ENCODE measurements at places on chromosomes 7 and 10. TPM values are rescaled to one million over a fixed set of nuclear protein-coding genes. Genes with fewer than 3 reads are reported as not detected.

The ARMC3 gene
- not detected for polyA plus RNA-seq

The CLRN3 gene
- polyA plus RNA-seq, result not detected

The VWA2 gene
- polyA plus RNA-seq, result not detected

The RABGEF1 gene
- 10.8 TPM for polyA plus RNA-seq

The CALHM3 gene
- not detected for polyA plus RNA-seq

The OR2A7 gene
- polyA plus RNA-seq, result 0.13 TPM

The ADAM8 gene
- polyA plus RNA-seq, result 0.88 TPM

The FKBP6 gene
- not detected for polyA plus RNA-seq

The SLC13A4 gene
- 0.12 TPM for polyA plus RNA-seq

The ZFAND2A gene
- polyA plus RNA-seq, result 26.9 TPM

The TRIM4 gene
- 6.8 TPM for polyA plus RNA-seq

The ACSM6 gene
- not detected for polyA plus RNA-seq

The CFAP43 gene
- polyA plus RNA-seq, result 0.06 TPM

GRCh38 chr10:4894335-4894734, 68.3 kb downstream of the AKR1E2 start:
- no peak for DNase-seq

DNA sequence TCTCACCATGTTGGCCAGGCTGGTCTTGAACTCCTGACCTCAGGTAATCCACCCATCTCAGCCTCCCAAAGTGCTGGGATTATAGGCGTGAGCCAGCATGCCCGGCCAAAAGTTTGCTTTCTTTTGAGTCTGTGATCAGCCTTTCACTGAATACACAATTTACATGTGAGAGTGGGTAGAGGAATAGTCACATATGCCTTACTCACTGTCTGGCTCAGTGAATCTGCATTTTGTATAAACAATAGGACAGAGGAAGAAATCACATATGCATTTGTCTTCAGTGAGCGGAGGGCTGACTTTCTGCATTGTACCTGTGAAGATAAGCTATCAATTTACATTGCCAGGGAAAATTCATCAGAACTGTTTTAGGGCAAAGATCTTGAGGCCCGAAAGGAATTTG, 2.5 kb upstream of the TECPR1 start:
- no peak for DNase-seq

- DNase-seq, result no peak
These were observed 159.3 kb upstream of the TMEM196 start for GRCh38 chr7:19932549-19933249.

DNA sequence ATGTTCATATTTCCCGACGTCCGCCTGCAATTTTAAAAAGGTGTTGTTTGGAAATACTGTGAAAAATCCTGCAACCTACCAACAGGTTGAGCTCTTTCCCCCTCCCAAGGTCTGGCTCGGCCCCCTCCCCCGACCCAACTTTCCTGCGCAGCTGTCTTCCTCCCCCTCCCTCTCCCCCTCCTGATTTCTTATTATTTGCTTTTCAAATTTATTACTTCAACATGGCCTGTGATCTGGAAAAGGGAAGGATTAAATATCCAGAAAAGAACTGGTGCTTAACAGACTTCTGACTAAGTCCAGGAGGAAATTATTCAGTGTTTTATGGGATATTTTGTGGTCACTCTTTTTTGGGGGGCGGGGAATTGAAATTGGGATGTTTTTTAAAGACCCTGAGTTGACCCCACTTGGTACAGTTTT, 2.4 kb downstream of the ARID5B start:
- no peak for DNase-seq

DNA sequence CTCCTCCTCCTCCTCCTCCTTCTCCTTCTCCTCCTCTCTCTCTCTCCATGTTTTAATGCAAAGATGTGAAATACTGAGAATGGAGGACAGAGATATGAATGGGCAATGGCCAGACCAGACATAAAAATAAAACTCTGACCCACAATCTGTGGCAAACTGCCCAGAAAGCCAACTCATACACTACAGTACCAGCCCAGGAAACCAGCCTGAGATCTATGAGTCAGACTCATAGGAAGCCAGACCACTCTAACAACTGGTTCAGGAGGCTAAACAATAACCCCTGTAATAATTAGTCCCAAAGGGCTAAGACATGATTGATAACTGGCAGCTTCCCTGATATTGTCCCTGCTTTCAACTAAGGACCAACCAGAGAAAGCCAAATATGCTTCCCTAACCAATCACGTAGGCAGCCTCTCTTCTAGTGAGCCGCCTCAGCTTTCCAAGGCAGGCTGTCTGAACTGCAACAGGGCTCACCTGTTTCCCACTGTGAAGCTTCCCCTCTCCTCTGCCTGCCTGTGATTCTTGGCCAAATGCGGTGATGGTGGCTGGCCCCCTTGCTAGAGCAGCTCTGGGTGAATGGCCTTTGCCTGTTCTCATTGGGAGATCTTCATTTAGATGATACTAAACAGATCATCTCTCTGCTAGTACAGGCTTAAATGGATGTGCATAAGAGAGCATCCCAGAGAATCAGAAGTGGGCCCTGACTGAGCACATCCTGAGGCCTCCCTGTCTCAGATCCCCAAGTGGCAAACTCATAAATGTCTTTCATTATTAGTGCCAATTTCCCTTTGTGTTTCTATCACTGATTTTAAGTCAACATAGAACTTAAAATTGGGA, 817.6 kb downstream of the TNS3 start:
- DNase-seq, result peak; percentile 76

DNA sequence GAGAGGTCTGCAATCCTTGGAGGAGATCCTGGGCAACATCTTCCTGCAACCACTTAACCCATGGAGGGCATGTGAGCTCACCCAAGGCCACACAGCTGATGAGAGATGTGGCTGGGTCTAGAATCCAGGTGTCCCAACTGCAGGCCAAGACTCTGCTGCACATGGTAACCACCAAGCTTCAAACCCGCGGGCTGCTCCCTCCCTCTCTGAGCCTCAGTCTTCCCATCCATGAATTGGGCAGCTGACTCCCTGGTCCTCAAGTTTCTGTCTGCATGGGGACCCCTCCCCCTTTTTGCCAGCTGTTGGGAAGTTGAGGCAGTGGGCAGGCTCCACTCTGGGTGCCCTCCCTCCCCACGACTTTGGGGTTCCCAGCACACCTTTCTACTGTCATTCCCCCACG, 20.9 kb upstream of the INMT start:
- no peak for DNase-seq

GRCh38 chr10:132938472-132939339, 3.7 kb downstream of the CFAP46 start:
- no peak for DNase-seq

- peak; percentile 37 for DNase-seq
These were observed 605 bp downstream of the SUFU start for GRCh38 chr10:102504179-102504975.

DNA sequence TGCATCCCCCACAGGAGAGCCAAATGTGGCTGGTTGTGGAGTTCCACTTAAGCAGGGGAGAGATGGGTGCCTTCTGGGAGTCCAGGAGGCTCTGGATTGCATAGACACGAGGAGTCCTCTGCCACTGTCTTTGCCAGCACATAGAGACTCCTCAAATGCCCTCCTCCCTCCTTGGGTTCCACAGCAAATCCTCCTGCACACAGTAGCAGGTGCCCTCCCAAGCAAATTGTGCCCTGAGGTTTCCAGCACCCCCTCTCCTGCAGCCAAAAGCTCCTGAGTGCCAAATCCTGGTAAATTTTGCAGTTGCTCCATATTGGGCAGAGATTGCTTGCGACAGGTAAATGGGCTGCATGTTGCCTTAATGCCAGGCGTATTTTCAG, 5.8 kb downstream of the EVX1 start:
- DNase-seq, result no peak

GRCh38 chr10:64486149-64486548, 964.9 kb downstream of the REEP3 start:
- no peak for DNase-seq

DNA sequence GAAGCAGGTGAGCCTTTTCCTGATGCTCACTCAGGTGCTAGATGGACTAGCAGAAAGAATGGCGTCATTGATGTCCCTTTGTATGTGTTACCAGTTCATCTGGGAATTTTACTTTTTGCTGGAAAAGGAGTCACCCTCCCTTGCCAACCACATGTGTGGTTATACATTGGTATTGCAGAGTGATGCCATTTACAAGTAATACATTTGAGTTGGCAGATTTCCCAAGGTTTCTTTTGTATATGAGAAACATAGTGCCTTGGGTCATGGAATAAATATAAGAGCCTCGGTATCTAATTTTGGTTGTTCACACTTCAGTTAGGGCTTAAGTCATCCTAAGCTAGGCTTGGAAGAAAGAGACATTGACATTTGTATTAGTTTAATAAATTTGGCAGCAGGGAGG, 10.4 kb upstream of the ATXN7L1 start:
- DNase-seq, result no peak

GRCh38 chr7:27619492-27619891, 43.2 kb downstream of the HIBADH start:
- no peak for DNase-seq

DNA sequence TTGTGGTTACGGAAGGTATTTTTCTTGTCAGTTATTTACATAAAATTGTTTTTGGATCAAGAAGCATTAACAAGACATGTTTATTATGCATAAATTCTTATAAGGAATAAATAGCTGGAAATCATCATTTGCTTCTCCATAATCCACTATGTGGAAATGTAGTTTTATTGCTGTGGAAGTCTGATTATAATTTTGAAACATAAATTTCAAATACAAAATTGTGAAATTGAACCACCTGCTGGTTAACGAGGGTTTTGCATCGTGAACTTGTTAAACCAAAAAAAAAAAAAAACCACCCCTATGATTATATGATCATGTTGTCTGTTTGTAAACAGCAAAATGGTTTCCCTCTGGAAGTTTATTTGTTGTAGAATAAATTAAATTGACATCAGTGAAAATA, 25.9 kb downstream of the ABRAXAS2 start:
- no peak for DNase-seq

DNA sequence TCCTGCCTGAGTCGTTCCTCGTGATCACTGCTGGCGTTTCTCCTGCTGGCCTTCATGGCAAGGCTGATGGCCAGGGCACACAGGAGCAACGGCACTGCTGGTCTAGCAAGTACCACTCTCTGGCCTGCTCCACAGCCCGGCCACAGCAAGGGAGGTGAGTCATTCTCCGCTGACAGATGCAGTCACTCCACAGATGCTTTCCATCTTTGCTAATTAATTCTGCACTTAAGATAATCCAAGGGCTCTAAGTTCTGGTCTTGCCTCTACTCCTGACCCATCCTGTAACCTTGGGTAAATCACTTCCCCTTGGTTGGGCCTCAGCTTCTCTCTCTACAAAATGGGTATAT, 244.4 kb downstream of the RPS24 start:
- peak; percentile 76 for DNase-seq

GRCh38 chr10:31321396-31321941, 2.5 kb downstream of the ZEB1 start:
- DNase-seq, result no peak

- DNase-seq, result no peak
These were observed 39.0 kb upstream of the ADRA2A start for GRCh38 chr10:111037858-111038257.

DNA sequence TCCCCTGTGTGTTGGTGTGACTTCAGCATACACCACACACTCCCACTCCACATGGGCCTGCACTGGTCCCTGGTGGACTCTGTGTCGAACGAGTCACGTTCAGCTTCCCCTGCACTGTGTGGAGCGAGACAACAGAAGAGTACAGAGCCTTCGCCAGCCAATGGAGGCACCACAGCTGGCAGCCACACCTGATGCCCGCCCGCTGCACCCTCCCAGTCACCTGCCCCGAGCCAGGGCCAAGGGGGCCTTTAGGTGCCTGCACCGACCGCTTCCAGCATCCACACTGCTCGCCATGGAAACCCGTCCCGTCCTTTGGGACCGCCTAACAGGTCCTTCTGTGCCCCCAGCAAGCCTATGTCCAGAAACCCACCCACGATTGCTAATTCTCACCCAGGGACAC, 9.2 kb downstream of the FOXL3 start:
- no peak for DNase-seq

- DNase-seq, result no peak
These were observed 315.3 kb downstream of the BMPER start for GRCh38 chr7:34220506-34221185.

GRCh38 chr7:113289140-113289740, 170.9 kb upstream of the SMIM30 start:
- no peak for DNase-seq

DNA sequence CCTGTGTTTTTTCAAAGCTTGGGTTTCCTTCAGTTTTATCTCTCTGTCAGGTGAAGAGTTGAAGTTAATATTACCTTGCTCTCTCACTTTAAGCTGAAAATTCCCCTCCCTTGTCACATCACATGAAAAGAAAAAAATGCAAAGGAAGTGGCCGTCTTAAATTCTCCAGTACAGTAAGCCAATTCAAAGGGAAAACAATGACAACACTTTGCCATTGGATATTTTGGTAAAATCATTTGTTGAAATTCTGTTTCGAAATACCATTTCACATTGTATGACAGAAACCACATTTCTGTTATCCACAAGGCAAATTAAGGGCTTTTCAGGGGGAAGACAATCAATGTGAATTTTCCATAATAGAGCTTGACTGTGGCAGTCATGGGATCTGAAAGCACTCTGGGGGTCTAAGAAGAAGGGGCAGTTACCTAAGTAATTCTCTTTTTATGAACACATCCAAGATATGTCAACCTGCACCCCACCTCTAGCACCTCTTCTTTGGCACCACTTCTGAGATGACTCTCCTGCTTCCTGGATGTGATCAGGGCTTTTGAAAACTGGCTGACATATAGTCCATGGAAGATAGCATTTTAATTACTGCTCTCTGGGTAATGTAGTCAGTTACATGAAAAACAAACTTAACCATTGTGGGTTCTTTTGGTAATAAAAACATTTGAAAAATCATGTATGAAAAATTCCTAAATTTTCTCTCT, 63.8 kb downstream of the ENTPD1 start:
- DNase-seq, result no peak

- no peak for DNase-seq
These were observed 65.3 kb upstream of the SMNDC1 start for GRCh38 chr10:110370006-110370405.

DNA sequence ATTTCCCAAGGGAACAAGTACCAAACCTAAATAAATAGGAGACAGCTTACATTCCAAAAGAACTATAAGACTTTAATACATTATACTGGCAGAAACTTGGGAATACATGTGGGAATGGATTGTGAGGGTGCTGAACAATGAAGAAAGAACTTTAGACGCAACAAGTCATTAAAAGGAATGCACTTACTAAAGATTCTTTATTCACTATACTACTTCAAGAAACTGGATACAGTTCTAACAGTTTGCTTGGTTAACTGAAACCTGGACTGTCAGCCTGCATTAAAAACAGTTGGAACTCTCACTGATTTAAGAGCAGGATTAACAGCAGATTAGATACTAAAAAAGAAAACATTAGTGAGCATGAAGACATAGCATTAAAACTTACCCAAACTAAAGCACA, 12.0 kb downstream of the CACUL1 start:
- no peak for DNase-seq

- no peak for DNase-seq
These were observed 67.8 kb upstream of the PDCD4 start for GRCh38 chr10:110803830-110804338.

DNA sequence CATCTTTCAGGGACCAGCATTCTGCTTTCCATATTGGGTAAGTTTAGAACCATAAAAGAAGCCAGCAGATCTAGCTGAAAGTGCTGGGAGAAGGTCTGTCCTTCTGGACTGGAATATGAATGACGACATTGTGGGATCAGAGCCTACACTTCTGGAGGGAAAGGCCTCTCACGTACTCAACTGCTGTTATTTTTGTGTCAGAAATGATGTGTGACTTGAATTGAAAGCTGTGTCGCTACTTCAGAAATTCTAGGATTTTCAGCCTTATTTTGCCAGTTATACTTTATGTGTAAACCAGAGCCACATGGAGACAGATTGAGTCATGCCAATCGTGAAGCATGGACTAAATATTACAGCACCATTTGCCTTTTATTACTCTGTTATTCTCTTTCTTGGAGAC, 231.0 kb downstream of the KIAA1217 start:
- no peak for DNase-seq

All from heart right ventricle (tissue), 16 donors.